NB4 (cell line): ENCODE measurements at places on chromosomes 5 and 9.

GRCh38 chr5:174523311-174524071 lies 200.9 kb upstream of the MSX2 start:
- no peak for DNase-seq

DNA sequence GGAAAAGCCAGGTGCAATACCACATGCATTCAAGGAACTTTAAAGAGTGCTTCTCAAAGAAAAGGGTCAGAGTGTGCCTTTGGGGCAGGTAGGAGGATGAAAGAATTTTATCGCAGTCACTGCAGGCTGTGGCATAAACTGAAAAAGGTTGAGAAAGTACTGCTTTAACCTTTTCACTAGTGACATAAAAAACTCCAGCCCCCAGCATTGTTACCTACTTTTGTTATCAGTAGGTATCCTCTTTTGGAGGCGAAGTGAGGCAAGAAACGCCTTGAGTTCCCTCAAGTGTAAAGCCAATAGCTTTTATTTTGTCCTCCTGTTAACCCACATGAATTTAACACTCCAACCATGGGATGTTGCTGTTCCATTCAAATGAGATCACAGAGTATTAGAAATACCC lies 64.7 kb upstream of the CHD1 start:
- no peak for DNase-seq

DNA sequence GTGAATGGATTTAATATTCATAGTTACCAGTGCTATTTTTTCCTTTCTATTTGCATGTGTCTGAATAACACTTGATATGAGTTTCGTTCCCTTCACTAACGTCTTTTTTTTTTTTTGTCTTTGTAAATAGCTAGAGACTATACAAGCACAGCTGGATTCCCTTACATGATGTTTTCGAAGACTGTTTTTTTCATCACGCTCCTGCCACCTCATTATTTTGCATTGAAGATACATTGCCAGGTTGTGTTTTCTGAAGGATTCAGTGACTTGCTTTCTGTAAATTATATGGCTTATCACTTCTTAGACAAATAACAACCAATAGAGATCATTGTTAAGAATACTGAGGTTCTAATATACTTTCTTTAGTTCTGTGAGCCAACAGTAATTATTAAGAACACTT lies 207.5 kb downstream of the COMMD10 start:
- no peak for DNase-seq

GRCh38 chr5:116922532-116922931 lies 347.9 kb upstream of the SEMA6A start:
- DNase-seq, result no peak

GRCh38 chr9:4666042-4666699 lies at the start of gene SPATA6L:
SPATA6L (minus strand) TSS chr9:4666480; CDS start chr9:4666250, 230 bp downstream.
- peak; percentile 76 for DNase-seq

- DNase-seq, result no peak
Observed at GRCh38 chr9:132201139-132201538, 39.3 kb downstream of the NTNG2 start.

- DNase-seq, result no peak
Observed at GRCh38 chr9:99783799-99784198, 37.9 kb upstream of the NR4A3 start.

DNA sequence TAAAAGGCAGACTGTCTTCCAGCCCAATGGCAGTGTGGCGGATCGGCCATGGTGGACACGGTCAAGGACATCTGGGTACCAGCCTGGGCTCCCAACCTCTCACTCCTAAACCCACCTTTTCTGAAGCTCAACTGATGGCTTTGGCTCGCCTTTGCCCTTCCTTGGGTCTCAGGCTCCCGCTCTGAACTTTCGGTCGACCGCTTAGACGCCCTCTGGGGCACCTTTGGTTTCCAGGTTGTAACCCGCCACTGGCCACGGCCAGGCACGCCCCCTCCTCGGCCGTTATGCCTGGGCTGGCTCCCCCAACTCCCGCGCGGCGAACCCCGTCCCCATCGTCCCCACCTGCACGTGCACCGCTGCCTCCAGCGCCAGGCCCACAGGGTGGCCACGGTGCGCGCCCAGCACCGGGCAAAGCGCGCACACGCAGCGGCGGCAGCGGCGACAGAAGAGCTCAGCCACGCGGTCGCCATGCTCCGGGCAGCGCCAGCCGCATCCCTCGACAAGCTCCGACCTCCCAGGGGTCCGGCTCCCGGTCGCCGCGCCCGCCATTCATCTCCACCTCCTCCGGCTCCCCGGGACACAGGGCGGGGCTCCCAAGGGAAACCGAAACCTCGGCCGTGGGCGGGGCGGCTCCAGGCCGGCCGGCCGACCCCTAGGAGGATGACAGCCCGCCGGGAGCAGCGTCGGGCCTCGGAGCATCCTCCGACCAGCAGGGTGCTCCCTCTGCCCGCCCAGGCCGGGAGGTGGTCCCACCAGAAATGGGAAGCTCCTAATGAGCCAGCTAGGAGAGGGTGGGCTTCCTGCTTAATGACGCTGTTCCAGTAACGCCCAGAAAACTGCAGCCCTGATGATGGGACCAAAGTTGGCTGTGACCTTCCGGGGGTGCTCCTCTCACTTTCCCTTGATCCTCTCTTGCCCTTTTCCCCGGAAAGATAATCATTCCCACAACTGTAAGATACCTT lies at the start of gene TRIM14:
Gene TRIM14 (minus strand): TSS at position 583 of the 962 bp plus-strand sequence. CDS start 34 bp downstream, at position 549.
- peak; percentile 91 for DNase-seq

- DNase-seq, result no peak
Observed at GRCh38 chr9:65400886-65401285, 115.9 kb upstream of the FOXD4L5 start.

GRCh38 chr9:107750741-107751566 lies 261.4 kb upstream of the KLF4 start:
- peak; percentile 50 for DNase-seq

DNA sequence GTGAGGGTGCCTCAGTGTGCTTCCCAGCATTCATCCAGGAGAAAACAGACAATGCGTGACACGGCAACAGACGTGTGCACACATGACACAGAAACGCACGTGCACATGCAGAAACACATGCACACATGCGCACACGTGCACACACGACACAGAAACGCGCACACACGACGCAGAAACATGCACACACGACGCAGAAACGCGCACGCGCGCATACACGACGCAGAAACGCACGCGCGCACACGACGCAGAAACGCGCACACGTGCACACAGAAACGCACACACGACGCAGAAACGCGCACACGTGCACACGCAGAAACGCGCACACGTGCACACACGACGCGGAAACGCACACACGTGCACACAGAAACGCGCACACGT lies 16.5 kb downstream of the TPPP start:
- DNase-seq, result no peak

DNA sequence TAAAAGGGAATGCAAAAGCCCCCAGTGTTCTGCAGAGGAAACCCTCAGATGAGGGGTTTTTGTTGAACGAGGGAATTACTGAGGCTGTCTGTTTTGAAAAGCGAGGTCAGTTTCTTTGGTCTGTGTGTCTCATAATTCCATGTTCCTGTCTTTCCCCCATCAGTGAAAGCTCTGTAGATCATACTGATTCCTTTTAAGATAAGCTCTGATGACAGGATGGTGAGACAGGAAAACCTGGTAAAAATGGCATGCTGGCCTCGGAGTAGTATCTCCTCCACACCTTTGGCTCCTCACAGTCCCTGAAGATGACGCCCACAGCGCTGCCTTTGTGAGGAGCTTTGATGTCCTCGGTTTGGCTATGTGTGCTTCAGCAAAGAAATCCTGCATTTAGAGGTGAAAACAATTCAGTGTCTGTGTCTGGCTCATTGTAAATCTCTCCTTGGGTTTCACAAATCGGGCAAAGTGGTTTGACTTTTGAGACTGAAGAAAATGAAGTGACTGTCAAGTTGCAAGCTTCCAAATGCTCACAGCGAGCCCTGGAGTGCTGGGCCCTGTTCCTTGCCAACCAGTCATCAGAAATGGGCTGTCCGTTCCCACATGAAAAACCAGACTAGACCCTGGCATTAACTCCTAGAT lies 124.9 kb upstream of the ICE1 start:
- DNase-seq, result no peak

- DNase-seq, result no peak
Observed at GRCh38 chr5:159202151-159202550, 7.2 kb downstream of the RNF145 start.

GRCh38 chr5:135174315-135175096 lies 140.5 kb upstream of the PITX1 start:
- peak; percentile 30 for DNase-seq

DNA sequence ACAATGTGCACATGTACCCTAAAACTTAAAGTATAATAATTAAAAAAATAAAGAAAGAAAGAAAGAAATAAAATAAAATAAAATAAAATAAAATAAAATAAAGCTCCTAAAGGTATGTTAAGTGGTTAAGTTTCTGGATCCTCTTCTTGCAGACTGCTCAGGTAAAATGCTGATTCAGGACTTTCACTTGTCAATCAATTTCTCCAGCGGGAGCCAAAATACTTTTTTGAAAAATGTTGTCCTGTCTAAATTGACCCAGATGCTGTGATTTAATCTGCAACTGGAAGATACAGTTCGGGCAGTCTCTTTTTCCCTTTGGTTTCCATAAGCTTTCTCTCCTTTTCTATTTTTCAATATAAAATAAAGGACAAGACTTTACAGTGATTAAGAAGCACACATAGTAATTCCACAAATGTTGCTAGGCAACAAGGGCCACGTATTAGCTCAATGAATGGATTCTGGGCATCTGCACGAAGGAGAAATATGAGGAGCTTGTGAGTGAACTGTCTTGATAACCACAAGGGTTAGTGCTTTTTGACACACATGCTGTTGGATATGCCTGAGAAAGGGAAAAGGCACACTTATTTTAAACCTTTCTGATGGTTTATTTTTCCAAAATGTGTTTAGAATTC lies 38.6 kb downstream of the HTR4 start:
- no peak for DNase-seq

DNA sequence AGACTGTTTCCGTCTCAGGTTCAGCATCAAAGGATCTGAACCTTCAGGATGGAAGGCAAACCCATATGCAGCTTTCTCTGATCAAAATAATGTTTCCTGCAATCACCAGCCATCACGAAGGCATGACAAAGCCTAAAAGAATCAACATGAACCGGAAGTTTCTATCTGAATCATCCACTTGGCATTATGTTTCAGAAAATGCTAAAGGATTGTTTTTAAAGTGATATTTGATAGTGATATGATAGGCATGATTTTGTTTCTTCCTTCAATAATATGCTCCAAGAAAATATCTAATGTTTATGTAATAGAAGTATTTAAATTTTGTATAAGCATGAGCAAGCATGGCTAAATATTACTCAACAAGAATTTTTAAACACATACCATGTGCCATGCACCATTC lies 219.6 kb downstream of the PLK2 start:
- DNase-seq, result no peak

DNA sequence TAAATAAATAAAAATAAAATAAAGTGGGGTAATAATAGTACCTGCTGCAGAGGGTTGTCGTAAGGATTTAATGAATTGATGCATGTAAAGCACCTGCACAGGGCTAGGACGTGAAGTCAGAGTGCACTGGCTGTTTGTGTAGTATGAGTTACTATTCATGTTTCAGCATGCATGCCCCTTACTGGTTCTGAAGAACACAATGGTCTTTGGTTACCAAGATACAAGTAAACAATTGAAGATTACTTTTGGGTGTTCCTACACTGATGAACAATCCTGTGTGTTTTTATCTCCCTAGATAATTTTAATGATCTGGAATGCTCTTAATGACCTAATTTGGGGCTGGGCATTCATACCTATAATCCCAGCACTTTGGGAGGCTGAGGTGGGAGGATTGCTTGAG lies 23.2 kb upstream of the PRRC2B start:
- no peak for DNase-seq

DNA sequence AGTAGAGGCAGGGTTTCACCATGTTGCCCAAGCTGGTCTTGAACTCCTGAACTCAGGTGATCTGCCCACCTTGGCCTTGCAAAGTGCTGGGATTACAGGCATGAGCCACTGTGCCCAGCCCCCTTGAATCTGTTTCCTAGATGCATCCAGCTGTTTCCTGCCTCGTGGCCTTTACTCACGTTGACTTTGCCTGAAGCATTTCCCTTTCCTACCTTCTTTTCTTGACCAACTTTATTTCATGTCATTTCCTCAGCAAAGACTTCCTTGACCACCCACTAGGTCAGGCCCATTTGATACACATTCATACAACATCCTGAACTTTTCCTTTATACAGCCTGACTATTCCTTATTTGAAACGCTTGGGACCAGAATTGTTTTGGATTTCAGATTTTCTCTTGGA lies 51.0 kb downstream of the DOCK2 start:
- no peak for DNase-seq

DNA sequence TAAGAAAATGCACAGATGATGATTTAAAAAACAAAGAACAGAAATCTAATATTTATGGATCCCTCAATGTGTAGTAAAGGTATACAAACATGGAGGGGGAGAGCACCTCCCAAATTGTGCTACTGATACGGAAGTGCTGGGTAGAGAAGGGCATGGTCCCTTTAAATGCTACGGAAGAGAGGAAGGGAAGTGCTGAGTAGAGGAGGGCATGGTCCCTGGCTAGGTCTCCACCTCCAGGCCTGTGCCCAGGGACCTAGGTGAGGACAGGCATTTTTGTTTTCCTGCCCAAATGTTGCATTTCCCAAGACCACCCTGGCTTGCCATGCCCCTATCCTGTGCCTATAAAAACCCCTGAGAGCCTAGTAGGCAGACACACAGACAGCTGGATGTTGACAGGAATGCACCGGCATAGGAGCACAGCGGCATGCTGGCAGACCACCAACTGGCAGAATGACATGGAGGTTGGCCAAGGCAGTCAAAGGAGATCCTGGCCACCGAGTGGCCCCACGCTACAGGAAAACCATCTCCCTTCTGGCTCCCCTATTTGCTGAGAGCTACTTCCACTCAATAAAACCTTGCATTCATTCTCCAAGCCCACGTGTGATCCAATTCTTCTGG lies 62.1 kb upstream of the SPDL1 start:
- DNase-seq, result no peak

GRCh38 chr5:54388811-54389210 lies 66.7 kb upstream of the HSPB3 start:
- no peak for DNase-seq

- no peak for DNase-seq
Observed at GRCh38 chr9:89440951-89441654, 56.8 kb downstream of the SEMA4D start.

- no peak for DNase-seq
Observed at GRCh38 chr9:98087420-98088354, 31.2 kb downstream of the NANS start.

DNA sequence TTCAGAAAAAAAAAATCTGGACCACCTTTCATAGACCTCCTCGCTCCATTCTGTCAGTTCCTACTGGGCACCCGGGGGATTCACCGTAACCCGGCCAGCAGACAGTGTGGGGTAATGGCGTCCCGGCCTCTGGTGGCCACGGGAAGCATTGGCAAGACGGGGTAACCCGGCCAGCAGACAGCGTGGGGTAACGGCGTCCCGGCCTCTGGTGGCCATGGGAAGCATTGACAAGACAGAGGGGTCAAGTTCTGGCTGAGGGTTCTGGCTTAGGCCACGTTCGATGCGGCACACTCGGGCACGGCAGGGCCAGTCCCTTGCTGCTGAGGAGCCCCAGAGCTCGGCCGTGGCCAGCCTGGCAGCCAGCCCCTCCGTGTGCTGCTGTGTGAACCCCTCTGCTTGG lies 116.2 kb upstream of the RAPGEF1 start:
- DNase-seq, result no peak

GRCh38 chr5:113562828-113563400 lies 49.4 kb downstream of the YTHDC2 start:
- DNase-seq, result no peak
